ENCODE measurements at places on chromosomes 13 and 19.

GRCh38 chr19:4909156-4909896 is at the start of gene UHRF1:
TSS of gene UHRF1 (plus strand) at chr19:4909501. CDS start at chr19:4910886, 1,385 bp downstream.
- peak; percentile 37 for DNase-seq

- DNase-seq, result no peak
Measured at GRCh38 chr13:51807041-51807440, 3.1 kb upstream of the DHRS12 start.

DNA sequence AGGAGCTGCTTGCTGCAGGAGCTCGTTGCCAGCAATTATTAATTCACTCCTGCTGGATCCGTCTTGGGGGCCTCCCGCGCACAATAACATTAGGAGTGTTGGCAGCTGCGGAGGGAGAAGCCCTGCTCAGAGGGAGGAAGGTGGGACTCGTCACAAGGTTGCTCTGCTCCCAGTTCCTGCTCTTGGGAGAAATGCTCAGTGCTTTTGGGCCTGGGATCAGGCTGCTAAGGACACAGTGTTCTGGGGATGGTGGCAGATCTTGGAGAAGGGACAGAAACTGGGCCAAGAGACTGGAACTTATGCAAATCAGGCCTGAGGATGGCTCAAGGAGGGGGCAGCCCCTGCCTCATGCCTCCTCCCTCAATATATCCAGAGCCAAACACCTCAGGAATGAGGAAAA is 78.9 kb upstream of the OLFM4 start:
- DNase-seq, result no peak

- no peak for DNase-seq
Measured at GRCh38 chr13:49399801-49400472, 43.9 kb downstream of the CAB39L start.

DNA sequence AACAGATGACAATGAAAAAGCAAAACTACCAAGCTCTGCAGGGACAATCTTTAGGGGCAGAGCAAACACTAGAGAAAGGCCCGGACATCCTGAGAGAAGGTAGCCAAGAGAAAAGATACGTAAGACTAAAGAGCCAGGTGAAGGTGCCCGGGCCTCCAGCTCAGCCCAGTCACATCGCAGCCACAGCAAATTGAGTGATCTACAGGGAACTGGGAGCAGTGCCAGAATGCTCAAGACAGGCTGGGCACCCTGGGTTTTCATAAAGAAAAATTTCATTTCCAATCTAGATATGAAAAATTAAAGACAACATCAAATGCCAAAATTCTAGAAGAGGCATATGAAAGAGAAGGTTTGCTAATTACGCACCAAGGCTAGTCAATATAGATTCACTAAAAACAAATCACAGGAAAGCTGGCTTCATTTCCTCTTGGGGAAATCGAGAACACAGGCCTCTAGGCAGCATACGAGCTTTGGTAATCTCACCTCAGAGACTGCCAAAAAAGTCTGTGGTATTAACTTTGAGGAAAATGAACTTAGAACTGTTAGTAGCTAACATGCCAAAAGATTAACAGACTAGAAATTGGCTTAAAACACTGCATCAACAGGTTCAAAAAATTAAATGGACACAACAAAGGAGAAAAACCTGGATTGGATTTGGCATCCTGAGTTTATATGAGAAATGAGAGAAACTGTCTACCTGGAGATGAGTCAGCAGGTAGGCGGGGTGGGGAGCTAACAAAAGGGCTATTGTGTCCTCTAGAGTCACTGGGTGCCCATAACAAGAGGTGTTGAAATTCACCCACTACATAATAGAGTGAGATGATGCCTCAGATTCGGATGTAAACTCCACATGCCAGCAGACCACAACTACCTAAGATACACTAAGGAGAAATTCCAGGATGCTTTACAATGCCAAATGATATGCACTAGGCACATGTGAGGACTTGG is 6.6 kb downstream of the ANKRD10 start:
- peak; percentile 49 for DNase-seq

All from dermis blood vessel endothelial cell (primary cell).